ENCODE measurements at places on chromosomes 5 and 9.
A peak's percentile ranks its signal among the peaks of the same experiment; 100 is the strongest.

DNA sequence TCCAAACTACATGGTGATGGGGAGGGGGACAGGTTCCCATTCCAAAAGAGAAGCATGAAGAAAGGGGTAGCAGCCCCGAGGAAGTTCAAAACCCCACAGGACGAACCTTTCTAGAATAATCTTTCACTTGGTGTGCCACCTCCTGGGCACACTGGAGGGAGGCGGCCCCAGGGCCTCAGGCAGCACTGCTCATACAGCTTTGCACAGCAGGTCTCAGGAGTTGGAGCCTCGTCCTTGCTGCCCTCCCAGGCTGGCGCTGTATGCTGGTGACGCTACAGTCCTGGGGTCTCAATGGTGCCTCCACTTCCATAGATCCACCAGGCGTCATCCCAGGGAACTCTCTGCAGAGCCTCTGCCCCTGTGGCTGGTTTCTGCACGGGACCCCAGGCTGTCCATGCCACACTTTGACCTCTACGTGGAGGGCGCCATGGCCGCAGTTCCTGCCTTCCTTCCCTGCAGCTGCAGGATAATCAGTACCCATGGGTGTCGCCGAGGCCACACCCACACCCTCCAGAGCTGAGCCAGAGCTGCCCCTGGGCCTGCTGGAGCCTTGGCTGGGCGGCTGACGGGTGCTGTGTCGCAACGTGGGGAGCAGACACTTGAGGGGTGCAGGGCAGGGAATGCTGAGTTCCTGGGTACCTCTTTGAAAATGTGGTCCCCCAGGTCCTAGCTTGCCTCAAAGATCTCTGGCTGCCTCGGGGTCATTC is 95.3 kb downstream of the COL5A1 start:
- DNase-seq: no peak

GRCh38 chr9:121275781-121276658 is 8.1 kb downstream of the GSN start:
- no peak for DNase-seq

DNA sequence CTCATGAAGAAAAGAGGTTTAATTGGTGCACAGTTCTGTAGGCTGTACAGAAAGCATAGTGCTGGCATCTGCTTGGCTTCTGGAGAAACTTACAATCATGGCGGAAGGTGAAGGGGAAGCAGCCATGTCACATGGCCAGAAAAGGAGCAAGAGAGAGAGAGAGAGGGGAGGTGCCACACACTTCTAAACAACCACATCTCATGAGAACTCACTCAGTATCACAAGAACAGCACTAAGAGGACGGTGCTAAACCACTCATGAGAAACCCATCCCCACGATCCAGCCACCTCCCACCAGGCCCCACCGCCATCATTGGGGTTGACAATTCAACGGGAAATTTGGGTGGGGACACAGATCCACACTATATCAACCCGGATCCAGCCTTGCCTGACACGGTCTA is 28.8 kb upstream of the IER5L start:
- no peak for DNase-seq

DNA sequence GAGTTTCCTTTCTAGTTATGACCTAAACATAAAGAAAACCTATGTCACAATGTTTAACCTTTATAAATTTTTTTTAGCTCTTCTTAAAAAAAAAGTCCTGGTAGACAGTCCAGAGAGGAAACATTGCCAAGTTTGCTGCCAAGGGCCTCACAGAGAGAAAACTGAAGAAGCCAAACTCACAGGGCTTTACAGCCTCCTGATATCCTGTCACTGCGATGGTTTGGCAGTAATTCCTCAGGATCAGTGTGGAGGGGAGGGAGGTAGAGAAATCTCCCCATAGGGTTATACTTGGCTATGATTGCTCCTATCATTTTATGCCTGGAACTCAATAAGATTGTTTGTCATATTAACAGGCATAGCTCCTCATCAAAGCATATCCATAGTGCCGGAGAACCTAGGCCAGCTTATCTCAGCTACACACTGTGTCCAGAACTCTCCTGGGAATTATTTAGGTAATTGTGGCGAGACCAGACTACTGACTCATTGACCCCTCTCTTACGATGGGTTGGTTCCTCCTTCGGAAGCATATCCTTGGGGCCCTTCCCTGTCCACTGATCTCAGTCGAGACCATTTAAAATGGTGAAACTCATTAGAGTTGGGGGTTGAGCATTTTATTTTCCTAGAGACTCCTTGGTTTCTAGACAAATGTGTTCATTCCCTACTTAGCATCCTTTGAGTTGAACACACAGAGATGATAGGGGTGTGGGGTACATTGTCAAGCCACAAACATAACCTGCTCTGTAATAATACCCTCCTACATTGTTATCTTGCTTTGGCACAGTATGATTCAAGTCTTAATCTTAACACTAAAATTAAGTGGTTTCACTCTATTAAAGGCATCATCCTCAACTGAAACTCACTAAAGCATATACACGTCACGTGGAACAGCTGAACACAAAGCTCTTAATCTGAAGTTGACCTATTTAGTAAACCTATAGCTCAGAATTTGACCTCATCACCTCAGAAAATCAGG is 53.4 kb upstream of the TMC1 start:
- no peak for DNase-seq

GRCh38 chr9:127397646-127398274 is 791 bp downstream of the SLC2A8 start:
- peak; percentile 37 for DNase-seq

DNA sequence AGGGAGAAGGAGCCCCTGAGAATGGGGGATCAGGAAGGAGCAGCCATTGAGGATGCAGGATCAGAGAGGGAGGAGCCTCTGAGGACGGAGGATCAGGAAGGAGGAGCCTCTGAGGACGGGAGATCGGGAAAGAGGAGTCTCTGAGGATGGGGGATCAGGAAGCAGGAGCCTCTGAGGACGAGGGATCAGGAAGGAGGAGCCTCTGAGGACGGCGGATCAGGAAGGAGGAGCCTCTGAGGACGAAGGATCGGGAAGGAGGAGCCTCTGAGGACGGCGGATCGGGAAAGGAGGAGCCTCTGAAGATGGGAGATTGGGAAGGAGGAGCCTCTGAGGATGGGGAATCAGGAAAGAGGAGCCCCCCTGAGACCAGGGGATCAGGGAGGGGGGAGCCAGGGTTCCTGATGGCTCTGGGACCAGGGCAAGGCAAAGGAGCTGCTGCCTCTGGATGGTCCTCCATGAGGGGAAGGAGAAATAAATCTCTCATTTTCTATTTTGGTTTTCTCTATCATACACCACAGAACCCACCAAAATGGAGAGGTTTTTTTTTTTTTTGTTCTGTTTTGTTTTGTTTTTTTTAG is 22.6 kb upstream of the SARDH start:
- no peak for DNase-seq

DNA sequence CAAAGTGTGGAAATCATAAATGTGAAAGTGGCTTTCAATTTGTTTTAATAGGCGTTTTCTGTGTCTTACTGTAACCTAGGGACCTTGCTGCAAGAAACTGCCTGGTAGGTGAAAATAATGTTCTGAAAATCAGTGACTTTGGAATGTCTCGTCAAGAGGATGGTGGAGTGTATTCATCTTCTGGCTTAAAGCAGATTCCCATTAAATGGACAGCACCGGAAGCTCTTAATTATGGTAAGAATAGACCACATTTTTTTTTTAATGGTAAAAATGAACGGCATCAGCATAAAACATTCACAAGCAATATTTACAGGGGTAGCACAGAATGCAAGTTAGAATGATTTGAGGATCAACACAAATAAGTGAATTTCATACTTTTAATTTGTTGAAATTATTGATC is 229.1 kb downstream of the PJA2 start:
- DNase-seq: no peak

DNA sequence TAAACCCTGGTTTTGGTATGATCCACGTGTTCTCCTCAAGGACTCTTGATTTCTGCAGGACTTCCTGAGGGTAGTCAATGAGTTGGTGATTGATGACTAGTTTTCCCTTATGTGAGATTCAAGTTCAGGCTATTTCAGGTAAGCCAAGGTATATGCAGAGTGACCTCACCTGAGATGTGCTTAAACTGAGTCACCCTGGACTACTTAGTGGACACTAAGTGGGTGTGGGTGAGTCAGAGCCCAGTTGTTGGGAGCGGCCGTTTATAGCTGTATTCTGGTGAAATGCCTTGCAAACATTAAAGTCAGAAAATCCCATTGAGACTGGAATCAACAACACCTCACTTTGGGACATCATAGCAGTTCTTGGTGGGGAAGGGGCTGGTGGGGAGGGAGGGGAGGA is 62.9 kb downstream of the SLC28A3 start:
- no peak for DNase-seq

DNA sequence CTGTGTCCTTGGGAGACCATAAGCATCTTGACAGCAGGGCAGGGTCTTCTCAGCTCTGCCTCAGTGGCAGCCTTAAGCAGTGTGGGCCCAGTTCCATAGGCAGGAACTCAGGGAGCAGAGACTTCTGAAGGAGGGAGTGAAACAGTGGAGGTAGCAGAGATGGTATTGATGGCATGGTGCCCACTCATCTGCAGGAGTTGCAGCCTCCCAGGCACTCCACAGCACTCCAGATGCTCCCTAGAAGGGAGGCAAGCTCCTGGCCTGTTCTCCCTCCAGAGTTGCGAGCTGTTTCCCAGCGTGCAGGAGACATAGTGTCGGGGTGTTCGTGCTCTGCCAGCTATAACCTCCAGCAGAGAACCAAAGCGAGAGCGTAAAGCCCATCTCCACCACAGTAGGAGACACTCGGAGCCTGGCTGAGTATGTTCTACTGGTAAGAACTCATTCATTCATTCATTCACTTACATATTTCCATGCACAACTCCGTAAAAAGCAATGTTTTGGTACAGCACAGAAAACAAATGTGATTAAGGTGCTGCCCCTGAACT is 31.4 kb upstream of the UNC5A start:
- DNase-seq: no peak

- no peak for DNase-seq
Measured at GRCh38 chr9:752681-753200, 88.8 kb upstream of the DMRT1 start.

DNA sequence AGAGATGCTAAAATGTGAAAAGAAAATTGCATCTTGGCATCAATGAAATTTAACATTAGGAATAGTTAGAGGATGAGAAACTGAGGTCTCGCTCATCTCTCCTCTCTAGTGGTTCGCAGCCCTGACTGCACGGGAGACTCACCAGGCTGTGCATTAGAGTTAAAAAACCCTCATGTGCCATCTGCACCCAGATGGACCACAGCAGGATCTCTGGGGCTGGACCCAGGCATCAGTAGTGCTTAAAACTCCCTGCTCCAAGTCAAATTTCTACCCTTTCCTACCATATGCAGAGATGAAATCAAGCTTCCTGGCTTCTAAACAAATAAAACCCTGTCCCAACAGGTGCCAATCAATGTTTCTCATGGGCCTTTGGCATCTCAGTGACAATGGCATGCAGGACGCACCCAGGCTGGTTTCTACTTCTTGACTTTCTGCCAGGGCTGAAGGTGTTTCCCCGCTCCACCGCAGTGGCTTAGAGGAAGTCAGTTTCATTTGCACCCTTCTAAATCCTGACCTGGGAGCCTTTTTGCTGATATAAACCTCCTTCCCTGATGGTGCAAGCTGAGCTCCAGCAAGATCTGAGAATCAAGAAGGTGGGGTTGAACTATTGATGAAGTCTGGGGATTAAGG is 132.6 kb downstream of the NSG2 start:
- no peak for DNase-seq

DNA sequence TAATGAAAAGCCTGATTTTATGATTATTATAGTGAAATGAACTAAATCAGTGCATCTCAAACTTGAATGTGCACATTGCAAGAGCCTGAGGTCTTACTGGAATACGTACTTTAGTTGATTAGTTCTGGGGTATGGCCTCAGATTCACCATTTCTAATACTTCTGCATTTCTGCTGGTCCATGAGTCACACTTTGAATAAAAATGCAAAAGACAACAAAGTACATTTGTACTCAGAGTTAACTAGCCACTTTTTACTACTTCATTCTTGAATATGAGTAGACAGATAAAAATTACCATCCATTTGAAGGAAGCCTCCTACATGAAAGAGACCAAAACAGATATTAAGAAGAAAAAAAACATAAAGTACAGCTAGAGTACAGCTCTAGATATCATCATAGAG is 27.1 kb upstream of the PRR16 start:
- DNase-seq: no peak

DNA sequence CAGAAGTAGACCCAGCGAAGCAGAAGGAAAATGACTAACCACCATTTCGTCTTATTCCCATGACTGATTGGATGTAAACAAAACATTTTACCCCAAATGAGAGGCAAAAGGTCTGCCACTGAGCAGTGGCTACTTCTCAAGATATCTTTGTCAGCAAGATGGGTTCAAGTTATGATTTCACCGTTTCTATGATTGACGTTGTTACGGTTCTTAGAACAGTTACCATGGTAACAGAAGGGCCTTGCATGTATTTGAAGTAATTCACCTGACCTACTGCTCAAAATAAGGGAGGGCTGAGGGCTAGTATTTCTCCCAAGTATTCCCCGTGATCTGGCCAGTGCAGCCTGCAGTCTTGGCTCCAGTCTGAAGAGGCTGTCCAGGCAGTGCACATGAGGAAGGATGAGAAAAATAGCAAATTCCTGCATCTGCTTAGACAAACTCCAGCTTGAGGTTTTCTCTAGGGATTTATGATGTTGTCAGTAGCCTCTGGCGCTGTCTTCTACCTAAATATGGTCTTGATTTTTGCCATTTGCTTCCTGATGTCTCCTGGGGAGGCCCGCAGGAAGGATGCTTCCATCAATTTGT is 372.7 kb downstream of the TMEM38B start:
- no peak for DNase-seq

DNA sequence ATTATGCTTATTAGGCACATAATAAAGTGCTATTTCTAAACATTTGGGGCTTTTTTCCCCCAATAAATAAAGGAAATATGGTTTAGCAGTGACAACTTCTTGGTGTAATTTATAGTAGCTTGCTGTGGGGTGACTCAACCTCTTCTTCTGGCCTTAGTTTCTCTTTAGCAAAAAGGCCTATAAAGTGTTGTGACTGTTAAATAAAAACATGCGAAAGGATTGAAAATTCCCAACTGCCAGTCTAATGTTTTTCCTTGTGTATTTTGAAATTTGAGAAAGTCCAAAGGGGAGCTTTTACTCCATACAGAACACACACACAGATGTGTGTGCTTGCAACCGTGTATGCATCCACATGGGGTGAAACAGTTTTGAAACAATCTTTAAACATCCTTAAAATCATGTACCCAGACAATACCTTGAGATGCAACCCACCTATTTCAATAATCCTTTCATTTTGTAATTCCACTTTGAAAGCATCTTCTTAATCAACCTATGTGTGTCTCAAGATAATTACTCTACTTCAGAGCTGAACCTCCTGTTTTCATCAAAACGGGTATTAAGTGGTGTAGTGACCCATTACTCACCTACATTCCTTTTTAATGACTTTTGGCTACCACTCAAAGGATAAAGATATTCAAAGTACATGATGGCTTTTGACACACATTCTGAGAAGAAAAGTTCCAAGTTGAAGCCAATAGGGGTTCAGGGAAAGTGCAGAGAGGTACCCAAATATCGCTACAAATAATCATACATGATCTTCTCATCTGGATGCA is 123.8 kb downstream of the DROSHA start:
- no peak for DNase-seq
